LNCaP clone FGC (cell line): ENCODE measurements at places on chromosomes 11 and 22.

GRCh38 chr22:29539105-29539504, 14.5 kb downstream of the THOC5 start:
- DNase-seq: no peak

DNA sequence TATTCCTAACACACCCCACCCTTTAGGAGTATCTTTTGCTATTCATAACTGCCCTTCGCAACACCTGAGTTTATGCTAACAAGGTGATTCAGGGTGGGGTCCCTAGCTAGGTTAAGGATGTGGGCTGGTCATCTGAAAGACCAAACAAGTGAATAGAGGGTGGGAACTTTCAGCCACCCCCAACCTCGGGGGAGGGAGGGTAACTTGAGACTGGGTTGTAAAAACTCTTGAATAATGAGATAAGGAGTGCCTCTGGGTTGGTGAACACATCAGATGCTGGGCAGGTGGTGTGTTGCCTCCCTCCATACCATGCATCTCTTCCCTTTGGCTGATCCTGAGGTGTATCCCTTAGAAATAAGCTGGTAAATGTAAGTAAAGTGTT, 111.5 kb downstream of the SWAP70 start:
- DNase-seq: no peak

DNA sequence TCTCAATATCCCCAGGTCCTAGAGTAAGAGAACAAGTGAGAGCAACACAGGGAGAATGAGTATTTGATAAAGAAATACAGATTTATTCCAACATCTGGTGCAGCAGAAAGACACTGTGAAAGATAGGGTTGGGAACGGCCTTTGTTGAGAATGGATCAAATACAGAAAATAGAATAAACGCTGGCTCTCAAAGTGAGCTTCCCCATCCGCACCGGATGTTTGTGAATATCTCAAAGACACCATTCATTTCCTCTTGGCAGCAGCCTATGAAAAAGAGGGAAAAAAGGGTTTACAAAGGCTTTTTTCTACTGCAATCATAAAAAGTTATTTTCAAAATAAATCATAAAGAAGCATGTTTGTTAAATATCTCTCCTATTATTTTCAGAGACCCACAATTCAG, 279.3 kb downstream of the CASP12 start:
- no peak for DNase-seq

GRCh38 chr11:75558939-75559843, 2.9 kb upstream of the SERPINH1 start:
- DNase-seq: no peak

DNA sequence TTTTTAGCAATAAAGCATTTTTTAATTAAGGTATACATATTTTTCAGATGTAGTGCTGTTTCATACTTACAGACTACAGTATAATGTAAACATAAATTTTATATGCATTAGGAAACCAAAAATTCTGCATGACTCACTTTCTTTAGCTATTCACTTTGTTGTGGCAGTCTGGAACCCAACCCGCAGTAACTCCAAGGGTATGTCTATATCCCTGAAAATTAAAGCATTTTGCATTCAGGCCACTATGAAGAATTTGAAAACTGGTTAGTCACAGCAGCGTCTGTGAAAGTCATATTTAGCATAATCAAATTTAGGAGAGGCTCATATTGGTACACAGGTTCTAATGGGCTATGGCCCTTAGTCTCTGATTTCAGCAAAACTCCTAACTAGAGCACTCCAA, 46.8 kb downstream of the BBOX1 start:
- no peak for DNase-seq

DNA sequence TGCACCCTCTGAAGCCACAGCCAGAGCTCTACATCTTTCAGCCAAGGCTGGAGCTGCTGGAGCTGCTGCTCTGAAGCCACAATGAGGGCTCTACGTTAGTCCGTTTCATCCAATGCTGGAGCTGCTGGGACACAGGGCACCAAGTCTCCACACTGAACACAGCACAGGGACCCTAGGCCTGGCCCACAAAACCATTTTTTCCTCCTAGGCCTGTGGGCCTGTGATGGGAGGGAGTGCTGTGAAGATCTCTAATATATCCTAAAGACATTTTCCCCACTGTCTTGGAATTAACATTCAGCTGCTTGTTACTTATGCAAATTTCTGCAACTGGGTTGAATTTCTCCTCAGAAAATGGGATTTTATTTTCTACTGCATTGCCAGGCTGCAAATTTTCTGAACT, 441.4 kb upstream of the FAT3 start:
- DNase-seq: no peak

GRCh38 chr11:12885717-12886239, 123.3 kb upstream of the RASSF10 start:
- DNase-seq: no peak

DNA sequence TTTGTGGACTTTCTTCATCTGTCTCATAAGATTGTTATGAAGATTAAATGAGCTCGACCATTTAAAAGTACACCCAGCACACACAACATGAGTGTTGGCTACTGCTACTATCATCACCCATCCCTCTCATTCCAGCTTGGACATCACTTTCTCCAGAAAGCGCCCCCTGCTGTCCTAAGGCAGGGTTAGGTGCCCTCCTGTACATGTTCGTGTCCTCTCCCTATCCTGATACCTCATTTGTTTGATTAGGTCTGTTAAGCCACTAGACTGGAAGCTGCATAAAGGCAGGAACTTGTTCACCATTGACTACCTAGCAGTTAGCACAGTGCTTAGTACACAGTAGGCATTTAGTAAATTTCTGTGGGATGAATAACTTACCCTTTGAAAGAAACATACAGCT, 85.5 kb downstream of the ENTHD1 start:
- no peak for DNase-seq
